ENCODE measurements at places on chromosomes 3 and 15.
A peak's percentile ranks its signal among the peaks of the same experiment; 100 is the strongest.

GRCh38 chr3:130761730-130762311 lies 15.2 kb upstream of the PIK3R4 start:
- no peak for DNase-seq

DNA sequence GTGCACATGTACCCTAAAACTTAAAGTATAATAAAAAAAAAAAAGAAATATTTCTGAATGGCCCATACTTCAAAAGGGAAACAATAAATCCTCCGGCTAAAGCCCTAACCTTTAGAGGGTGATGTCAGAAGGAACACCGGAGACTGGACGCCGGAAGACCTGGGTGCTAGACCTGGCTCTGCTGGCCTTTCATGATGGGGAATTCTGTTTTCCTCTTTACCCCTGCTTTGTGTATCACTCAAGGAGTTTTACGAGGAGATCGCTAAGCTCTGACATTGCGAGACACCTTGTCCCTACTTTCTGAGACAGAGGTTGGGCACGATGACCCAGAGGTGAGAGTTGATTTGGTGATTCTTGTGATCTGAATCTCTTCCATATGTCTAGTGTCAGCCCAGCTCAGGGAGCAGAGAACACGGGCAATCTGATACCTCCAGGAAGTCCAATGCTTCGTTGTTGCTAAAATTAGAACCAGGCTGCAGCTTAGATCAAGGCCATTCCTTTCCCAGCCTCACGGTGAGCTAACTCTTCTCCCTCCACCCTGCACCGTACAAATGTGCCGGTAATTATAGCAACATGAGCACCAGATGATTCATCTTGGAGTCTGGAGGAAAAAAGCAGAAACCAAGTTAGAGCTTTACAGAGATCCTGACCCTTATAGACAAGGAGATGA lies 42.0 kb upstream of the CFAP161 start:
- no peak for DNase-seq

DNA sequence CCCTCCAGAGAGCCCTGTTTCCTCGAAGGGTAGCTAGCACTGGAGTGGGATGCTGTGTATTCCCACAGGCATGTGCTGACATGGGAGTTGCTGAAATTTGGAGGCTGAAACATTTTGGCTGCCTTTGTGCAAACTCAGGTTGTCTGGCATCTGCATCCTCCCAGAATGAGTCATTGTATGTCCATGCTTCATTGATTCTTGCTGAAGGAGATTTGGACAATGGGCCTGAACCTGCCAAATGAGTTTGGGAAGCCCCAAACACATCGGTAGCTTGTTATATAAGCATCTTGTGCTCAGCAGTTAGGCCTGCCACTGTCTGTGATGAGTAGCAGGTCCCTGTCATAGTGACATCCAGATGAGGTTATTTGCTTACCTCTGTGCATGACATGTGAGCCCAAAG lies 160.0 kb downstream of the IL5RA start:
- DNase-seq: no peak

GRCh38 chr3:46517016-46517783 lies 19.4 kb downstream of the RTP3 start:
- DNase-seq: no peak

DNA sequence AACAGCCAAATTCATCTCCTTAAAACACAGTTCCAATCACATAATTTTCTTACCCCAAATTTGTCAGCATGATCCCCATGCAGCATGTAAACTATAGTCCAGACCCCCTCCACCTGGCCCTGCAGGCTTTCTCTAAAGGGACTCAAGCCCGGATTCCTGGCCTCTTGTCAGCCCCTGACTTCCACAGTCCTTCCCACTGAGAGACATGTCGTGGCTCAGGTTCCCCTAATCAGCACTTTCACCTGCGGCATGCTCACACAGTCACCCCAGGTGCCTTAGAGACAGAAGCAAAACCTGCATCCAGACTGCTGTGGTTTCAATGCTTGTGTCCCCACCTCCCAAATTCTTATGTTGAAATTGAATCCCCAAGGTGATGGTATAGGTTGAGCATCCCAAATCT lies 372.7 kb upstream of the ATP10A start:
- DNase-seq: no peak

- no peak for DNase-seq
Measured at GRCh38 chr15:60399931-60400330, 2.1 kb upstream of the ANXA2 start.

DNA sequence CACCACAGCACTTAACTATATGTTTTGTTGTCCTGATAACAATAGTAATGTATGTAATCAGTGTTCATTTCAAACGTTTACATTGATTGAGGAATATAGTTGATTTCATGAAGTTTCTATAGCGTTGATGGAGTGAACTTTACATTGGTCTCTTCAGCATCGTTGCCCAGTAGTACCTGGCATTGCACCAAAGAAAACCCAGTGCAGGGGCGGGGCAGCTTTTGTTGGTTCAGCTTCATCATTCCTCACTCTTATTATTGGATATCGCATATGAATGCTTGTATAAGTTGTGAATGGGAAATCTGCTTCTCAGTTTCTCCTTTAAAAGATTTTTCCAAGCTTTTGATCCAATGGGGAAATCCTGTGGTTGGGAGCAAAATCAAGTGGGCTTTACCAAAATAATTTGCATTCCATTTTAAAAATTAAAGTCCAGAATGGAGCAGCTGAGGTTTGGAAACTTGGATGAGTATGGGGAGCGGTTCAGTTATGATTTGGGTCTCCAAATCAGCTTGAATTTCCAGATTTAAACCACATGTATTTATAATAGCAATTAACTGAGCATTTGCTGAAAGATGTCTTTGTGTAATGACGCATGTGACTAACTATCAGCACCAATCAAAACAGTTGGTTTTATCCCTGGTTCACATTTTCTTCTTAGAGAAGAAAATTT lies 213.7 kb downstream of the ALCAM start:
- DNase-seq: no peak

- DNase-seq: no peak
Measured at GRCh38 chr3:20405744-20406143, 219.7 kb upstream of the SGO1 start.

DNA sequence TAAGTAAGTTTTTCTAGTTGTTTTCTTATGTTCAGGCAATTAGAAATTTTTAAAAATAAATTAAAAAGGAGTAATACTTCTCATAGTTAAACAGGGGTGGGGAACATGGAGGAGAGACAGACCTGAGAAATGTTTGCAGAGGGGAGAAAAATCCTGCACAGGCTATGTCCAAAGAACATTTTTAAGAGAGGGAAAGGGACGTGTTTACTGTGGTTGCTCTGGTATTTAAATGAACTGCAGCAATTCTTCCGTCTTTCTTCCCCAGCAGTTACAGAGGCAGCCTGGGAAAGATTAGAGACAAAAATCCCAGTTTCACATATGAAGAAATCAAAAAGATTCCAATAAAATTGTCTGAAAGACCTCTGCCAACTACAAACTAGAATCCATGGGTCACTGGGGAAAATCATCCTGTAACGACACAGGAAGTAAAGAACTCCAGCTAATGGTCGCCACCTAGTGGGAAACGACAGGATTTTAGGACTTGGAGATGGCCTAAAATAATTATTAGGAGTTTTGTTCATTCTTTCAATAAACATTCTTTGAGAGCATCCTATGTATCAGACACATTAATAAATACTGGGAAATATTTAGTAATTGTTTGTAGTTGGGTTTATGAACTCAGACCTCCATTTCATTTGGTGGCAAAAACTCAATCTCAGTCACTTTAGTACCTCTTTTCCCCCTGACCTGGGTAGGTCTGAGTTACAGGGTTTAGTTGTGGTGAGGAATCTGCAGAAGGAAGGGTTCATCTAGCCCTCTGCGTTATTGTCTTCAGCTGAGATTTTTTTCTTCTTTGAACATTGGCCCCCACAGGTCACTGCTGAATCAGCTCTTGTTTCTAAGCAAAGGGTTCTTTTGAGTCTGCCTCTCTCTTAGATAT lies 69.9 kb upstream of the GOLIM4 start:
- DNase-seq: peak; percentile 17

- no peak for DNase-seq
Measured at GRCh38 chr15:29736012-29736743, 86.1 kb downstream of the TJP1 start.

All from progenitor cell of endocrine pancreas (in vitro differentiated cells).